H1 (cell line): ENCODE measurements at places on chromosomes 4 and X. TPM values are rescaled to one million over a fixed set of nuclear protein-coding genes. Genes with fewer than 3 reads are reported as not detected.
A peak's percentile ranks its signal among the peaks of the same experiment; 100 is the strongest.

LRIT3 gene
- 0.21 TPM in 1 of 2 replicates, not detected in the other for total RNA-seq

TMPRSS11D gene
- not detected in 2 replicates for total RNA-seq

RBBP7 gene
- total RNA-seq = 124 and 138 TPM in 2 replicates

GPRASP2 gene
- total RNA-seq = 15.7 and 19.1 TPM in 2 replicates

GRCh38 chr4:38957261-38957815 is 74.9 kb downstream of the TMEM156 start:
- no peak for DNase-seq

DNA sequence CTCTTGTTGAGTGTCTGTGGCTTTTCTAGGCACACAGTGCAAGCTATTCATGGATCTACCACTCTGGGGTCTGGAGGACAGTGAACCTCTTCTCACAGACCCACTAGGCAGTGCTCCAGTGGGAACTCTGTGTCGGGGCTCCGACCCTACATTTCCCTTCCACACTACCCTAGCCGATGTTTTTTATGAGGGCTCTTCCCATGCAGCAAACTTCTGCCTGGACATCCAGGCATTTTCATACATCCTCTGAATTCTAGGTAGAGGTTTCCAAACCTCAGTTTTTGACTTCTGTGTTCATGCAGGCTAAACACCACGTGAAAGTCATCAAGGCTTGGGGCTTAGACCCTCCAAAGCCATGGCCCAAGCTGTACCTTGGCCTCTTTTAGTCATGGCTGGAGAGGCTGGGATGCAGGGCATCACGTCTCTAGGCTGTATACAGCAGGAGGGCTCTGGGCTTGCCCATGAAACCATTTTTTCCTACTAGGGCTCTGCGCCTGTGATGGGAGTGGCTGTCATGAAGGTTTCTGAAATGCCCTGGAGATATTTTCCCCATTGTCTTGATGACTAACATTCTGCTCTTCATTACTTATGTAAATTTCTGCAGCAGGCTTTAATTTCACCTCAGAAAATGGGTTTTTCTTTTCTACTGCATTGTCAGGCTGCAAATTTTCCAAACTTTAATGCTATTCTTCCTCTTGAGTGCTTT is 249.8 kb upstream of the CPEB2 start:
- no peak for DNase-seq

DNA sequence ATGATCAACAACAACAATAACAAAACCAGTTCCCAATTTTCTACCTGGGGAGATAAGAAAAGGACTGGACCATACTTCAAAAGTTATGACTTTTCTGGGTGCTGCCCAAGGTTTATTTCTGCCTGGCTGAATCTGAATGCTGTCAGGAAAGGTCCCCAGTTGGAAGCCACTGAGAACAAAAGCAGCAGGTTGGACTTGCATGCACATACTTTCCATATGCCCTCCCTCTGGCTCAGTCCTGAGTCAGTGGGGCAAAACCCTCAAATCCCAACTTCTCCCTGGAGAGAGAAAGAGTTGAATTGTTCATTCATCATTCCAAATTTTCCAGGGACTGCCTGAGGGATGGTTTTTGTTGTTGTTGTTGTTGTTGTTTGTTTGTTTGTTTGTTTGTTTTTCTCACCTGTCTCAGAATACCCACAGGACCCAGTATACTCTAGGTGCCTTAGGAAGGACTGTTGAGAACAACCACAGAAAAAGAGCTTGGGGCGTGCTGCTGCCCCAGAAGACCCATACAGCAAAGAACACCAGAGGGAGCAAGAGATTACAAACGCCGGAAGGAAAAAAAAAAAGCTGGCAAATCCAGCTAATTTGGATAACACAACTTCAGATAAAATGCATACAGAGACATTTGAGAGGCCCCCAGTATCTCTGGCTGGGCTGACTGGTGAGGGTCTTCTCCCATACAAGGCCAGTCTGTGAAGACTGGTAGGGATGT is 138.9 kb upstream of the INPP4B start:
- DNase-seq = peak; percentile 15

DNA sequence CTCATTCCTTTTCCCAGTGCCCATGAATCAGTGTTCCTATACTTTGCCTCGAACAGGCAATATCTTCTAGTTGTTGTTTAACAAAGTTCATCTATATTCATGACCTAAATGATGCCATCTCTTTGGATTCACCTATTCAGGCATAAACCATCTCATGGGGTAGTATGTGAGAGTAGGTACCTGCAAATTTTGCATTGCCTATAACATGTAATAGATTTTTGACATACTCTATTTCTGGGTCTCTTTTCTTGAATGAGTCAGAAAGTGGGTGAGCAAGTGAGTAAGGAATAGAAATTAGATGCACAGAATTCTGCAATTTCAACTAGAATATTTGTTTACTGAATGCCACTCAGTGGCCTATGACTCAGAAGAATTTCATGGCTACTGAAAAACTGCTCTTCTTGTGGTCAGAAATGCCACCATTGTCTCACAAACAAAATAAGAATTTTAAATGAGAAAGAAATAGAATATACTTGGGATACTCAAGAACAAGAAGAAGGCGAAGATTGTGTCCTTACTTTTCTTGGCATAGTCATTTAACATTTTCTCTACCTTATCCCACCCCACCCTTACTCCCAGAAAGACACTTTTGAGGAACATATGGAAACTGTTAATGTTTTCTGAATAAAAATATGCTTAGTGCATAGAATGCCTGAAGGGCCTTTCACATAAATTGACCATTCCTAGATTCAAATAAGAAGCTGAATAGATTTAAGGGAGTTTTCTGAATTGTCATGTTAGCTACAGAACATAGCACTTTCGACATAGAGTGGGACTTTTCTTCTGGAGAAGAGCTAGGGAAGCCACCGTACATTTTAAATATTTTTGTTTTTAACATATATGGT is 86.8 kb downstream of the HHIP start:
- DNase-seq = no peak

DNA sequence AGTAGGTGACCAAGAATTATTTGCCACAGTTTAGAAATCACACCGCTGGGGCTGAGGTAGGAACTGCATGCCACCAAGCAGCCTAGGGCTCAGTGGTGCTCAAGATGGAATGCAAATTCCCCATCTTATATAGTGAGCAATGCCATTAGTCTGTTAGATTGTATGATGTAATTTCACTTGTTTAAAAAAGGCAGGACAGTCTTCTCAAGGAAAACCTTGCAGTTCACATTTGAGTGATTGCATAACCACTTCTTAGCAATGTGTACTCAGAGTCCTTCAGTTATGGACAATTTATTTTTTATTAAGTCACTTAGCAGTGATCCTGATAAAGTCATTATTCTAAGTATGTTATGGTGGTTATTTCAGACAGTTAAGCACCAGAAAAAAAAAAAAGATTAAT is 142.9 kb upstream of the SFRP2 start:
- DNase-seq = no peak

- DNase-seq = no peak
Observed at GRCh38 chr4:165384186-165384585, 5.4 kb downstream of the CPE start.

DNA sequence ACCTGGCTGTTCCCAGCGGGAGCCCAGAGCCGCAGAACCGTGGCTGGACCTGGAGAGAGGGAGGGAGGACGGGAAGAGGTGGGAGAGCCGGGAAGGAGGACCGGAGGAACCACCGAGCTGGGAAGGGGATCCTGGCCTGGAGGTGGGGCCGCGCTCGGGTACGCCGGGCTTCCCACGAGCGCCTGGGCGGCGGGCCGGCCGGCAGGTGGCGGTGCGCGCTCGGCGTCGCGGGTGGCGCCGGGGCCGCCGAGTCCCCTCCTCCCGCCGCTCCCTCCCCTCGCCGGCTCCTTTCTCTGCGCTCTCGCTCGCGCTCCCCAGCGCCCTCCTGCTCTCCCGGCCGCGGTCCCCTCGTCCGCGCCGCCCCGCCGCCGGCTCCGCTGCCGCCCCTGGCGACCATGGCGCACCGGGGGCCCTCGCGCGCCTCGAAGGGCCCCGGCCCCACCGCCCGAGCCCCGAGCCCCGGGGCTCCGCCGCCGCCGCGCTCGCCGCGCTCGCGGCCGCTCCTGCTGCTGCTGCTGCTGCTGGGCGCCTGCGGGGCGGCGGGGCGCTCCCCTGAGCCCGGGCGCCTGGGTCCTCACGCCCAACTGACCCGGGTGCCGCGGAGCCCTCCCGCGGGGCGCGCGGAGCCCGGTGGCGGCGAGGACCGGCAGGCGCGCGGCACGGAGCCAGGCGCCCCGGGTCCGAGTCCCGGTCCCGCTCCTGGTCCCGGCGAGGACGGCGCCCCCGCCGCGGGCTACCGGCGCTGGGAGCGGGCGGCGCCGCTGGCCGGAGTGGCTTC is at the start of gene SORCS2:
TSS of gene SORCS2 (plus strand) at position 287 of the 778 bp plus-strand sequence.
- DNase-seq = no peak

- DNase-seq = no peak
Observed at GRCh38 chrX:150870487-150871340, 27.8 kb downstream of the CD99L2 start.

DNA sequence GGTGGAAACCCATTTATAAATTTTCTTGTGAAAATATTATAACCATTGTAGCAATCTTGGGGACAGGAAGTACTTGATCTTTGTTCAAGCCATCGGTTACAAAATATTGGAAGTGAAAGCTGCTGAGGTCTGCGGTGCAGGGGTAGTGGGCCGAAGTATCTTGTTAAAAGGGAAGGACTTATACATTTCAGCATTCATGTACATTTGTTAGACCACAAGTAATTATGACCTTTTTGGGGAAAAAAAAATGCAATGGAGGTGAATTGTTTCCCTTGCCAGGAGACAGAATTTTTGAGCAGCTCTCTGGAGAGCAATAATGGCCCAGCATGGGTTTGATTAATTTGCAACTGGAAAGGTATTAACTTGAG is 121.3 kb downstream of the EGF start:
- no peak for DNase-seq

DNA sequence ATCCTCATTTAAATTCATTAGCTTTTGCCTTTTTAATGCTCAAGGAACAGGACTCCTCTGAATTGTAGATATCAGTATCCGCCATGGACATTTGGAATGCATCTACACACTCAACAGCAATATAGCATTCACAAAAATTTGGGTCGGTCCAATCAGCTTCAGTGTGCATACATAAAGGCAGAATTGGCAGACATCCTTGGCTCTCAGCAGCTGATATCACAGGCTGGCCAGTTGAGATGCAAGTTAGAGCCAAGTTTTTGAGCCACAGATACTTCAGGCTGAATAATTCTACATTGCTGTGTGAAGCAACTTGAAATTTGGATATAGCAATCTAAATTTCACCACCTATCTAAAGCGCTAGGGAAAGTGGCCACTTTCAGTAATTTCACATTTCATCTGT is 821.1 kb downstream of the PCDH19 start:
- no peak for DNase-seq

- DNase-seq = no peak
Observed at GRCh38 chr4:16079046-16079445, 4.8 kb downstream of the PROM1 start.

GRCh38 chr4:186851291-186852072 is 127.8 kb upstream of the FAT1 start:
- no peak for DNase-seq

GRCh38 chr4:100935090-100935489 is 412.2 kb downstream of the PPP3CA start:
- no peak for DNase-seq

- DNase-seq = no peak
Observed at GRCh38 chr4:184755278-184755677, 21.4 kb upstream of the CENPU start.

DNA sequence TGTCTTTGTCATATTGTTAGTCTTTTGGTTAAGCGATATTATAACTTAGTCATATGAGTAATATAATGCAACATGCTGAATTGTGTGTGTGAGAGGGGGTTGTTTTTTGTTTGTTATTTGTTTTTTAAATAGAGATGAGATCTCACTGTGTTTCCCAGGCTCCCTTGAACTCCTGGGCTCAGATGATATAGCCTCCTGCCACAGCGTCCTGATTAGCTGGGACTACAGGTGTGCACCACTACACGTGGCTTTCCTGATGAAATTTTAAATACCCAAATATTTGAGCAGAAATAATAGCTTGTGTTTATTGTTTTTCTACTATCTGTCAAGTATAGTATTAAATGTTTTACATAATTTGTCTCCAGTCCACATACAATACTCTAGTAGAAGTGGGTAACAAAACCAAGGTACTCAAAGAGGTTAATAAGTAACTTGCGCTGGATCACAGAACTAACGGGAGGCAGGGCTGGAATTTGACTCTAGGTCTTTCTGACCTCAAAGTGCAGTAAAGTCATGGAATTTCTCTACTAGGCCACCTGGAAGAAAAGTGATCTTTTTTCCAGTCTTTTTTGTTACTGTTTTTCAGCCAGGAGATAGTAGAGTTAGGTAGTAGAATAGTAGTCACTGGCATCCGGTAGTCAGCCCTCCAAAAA is 47.8 kb downstream of the CLCN3 start:
- DNase-seq = no peak

GRCh38 chr4:94507708-94508107 is 56.0 kb downstream of the PDLIM5 start:
- DNase-seq = no peak

GRCh38 chrX:101602077-101602476 is 15.7 kb downstream of the ARMCX6 start:
- no peak for DNase-seq
